HT-29 (cell line): ENCODE measurements at places on chromosomes 2 and 18.

GRCh38 chr18:79470547-79470946 lies 74.8 kb downstream of the NFATC1 start:
- DNase-seq = no peak

DNA sequence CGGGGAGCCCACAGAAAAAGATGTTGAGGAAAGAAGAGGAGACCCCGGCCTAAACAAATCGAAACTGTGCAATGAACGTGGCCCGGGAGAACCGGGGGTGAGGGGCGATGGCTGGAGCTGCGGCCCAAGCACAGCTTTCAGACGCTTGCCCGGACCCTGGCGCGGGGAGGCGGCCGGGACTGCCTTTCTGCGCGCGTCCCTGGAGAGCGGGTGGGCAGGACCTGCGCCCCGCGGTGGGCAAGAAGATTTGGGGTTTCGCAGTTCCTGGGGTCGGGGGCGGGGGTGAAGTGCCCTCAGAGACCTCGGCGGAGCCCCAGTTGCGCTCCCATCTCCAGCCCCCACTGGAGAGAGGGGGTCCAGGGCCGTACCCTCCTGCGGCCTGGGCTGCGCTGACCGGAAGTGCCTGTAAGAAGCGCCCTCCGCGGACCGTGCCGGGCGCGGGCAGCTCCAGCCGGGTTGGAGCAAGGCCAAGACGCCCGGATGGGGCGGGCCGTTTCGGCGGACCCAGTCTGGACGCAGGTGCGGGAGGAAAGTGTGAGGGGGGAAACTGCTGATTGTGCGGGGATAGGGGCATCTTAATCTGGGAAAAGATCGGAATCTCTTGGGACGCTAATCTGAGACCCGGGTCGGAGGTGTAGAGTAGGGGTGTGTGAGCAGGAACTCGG lies 11.6 kb downstream of the EN1 start:
- no peak for DNase-seq

DNA sequence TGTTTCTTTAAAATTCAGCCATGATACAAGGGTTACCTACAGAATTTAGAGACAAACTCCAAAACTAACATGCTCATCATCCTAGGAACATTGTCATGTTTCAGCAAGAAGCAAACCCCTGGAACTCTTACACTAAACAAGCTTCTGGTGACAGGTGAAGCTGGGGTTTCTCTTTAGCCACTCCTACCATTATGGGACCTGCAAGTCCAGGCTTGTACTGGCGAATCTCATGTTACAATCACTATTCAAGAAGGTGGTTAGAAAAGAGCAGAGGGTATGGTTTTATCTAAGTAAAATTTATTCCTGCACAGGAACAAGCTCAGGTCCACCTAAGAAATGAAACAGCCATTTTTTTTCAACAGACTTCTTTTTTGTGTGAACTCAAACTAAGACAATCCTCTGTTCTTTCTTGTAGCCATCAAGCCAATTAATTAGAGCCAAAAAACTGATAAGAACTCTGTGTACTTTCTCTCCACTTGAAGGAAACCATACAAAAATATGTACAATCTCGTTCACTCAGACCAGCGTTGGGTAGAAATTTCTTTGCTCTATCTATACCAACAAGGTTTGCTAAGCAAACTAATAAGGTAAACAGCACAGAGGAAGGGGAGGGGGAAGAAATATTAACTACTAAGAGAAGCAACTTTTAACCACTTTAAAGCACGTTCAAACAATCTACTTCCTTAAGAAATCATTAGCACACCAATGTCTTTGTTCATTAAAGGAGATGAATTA lies 63.3 kb upstream of the NEDD4L start:
- no peak for DNase-seq

- no peak for DNase-seq
Observed at GRCh38 chr2:71934595-71935261, 212.9 kb downstream of the CYP26B1 start.

DNA sequence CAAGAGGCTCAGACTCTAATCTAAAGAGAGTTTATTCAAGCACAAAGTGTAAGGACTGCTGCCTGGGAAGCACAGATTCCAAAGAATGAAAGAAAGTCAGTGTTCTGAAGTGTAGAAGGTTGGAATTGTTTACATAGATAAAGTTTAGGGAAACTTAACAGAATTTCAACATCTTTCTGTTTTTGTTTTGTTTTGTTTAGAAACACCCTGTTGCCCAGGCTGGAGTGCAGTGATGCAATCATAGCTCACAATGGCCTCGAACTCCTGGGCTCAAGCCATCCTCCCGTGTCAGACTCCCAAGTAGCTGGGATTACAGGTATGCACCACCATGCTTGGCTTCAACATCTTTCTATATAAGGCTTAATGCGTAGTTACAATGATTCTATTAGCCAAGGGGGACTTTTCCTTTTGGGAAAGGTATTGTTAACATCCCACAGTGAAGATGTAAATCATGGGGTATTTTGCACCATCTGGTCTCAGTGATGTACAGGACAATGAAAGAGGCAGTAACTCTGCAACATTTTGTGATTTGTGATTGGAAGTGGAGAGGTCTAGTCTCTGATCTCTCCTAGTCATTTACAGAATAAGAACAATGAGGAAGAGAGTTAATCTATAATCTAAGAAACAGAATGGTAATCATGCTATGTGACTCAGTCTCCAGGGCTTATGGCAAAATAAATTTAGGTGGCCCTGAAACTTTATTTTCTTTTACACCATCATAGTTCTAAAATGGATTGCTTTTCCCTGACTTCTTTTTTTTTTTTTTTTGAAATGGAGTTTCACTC lies 45.6 kb upstream of the MSH6 start:
- no peak for DNase-seq

DNA sequence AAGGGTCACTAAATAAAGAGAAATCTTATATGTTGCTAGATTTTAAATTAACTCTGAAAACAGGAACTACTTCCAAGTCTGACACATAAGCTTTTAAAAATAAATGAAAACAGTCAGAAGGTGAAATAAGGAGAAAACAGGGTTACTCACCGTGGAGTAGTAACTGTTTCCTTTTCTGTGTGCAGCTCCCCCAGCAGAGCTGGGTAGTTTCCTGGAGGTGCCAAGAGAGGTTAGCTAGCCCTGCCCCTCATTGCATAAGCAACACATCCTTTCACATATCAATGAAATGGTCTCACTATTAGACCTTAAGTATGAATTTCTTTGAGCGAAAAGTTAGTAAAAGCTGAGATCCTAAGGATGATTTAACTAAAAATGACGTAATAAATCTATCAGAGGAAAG lies 54.0 kb upstream of the GPR75 start:
- DNase-seq = no peak

GRCh38 chr18:49076654-49077166 lies 125.9 kb upstream of the SMAD7 start:
- DNase-seq = no peak

DNA sequence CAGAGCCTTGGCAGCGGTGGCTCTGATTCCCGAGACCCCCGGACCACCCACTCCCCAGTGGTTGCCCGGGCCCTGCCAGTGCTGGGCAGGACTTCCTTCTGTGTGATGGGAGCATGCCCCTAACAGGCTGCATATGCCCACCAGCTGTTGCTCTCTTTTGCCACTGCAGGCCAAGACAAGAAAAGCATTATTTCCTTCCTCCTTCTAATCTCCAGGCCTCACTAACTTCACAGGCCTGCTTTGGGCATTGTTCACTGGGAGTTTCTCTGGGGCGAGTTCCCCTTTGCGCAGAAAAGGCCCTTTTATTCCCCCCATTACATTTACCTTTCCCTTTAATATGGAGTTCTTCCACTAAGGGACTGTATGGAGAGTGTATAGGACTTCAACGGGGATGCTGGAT lies 249.1 kb upstream of the SIX2 start:
- no peak for DNase-seq

- no peak for DNase-seq
Observed at GRCh38 chr18:11842562-11842961, 8.7 kb upstream of the CHMP1B start.

DNA sequence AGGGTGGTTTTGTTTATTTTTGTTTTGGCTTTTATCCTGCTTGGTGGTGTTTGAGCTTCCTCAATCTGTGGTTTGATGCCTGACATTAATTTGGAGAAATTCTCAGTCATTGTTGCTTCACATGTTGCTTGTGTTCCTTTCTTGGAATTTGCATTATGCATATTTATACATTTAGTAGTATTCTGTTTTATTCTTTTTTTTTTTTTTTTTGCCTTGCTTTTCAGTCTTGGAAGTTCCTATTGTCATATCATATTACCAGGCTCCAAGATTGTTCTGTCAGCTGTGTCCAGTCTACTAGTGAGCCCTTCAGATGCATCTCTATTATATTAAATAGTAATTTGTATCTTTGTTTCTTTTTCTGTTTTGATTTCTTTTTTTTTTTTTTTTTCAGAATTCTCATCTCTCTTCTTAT lies 77.0 kb downstream of the EPC2 start:
- peak; percentile 9 for DNase-seq

DNA sequence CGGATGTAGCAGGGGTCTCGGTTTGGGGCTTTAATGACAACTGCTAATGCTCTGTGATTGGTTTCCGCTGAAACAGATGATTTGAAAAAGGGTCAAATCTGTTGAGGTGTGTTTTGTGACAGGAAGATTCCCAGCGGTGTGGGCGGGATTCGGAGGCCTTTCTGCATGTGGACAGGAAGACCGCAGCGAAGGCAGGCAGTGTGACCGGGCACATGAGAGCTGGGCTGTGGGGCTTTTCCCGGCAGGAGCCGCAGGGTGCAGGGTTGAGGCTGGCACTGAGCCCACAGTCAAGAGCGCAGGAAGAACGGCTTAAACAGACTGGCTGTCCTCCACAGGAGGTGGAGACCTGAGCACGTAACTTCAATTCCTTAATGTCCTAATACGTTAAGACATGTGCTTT lies 180.0 kb upstream of the TPO start:
- no peak for DNase-seq

- DNase-seq = no peak
Observed at GRCh38 chr2:113799375-113799774, 42.9 kb upstream of the SLC35F5 start.

DNA sequence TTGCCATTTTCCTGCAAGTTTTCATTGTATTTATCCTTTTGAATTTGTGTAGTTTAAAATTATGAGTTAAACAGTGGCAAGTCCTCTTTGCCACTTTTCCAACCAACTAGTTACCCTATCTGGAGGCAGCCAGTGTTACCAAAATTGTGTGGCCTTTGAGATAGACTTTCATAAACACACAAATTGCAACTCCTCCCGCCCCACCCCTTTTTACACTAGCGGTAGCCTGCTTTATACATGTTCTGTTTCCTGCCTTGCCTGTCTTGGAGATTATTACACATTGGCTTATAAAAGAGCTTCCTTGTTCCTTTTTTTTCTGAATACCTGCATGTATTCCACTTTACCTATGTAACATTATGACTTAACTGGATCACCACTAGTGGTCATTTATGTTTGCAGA lies 56.5 kb downstream of the RPIA start:
- DNase-seq = no peak

DNA sequence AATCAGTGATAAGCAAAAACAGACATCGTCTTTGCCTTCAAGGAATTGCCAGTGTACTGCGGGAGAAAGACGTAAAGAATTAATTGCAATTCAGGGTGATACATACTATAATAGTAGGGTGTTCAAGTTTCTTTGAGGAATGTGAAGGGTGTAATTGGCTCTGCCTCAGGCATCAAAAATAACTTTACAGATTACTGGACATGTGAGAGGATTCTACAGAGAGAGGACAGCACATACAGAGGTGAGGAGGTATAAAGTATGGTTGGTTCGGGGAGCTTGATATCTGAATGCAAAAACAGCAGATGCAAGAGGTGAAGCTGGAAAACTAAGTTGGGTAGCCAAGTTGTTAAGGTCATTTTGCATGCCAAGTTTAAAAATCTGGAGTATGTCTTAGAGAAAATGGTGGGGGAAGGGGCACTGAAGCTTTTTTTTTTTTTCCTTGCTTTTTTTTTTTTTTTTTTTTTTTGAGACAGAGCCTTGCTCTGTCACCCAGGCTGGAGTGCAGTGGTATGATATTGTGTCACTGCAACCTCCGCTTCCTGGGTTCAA lies 227.5 kb upstream of the FOSL2 start:
- DNase-seq = no peak

GRCh38 chr2:137857881-137858280 lies 106.4 kb upstream of the HNMT start:
- no peak for DNase-seq

- DNase-seq = no peak
Observed at GRCh38 chr18:77032181-77032701, 100.3 kb downstream of the MBP start.

DNA sequence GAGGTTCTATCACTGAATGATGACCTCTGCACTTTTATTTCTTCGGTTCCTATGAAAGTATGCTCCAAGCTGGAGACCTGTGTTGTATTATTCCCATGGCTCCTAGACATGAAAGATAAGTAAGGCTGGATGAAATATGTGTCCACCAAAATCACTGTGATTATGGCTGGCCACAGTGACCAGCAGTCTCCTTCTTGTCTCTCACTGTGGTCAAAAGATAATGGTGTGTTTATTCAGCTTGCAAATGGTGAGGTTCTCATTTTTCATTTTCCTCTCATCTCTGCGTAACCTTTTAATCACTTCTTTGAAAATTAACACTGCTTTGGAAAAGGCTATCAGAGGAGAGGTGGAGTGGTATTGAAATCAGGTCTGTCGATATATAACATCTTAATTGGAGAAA lies 107.8 kb upstream of the DAPL1 start:
- no peak for DNase-seq

GRCh38 chr18:24628326-24628725 lies 167.9 kb downstream of the HRH4 start:
- no peak for DNase-seq

DNA sequence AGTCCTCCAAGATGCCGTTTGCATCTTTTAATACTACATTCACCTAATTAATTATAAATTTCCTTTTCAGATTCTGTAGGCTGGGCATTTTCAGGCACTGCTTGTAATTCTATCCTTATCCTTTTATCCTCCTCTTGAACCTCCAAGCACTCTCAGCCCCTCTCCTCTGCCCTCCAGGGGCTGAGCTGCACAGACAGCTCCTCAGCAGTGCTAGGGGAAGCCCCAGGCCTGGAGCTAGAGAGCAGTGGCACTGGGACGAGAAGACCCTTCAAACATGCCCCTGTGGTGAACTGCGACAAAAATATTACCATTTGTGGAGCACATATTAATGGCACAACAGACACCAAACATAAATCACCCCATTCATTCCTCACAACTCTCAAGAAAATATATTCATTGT lies 32.9 kb downstream of the CFAP210 start:
- no peak for DNase-seq

GRCh38 chr2:160194946-160195345 lies 5.1 kb downstream of the ITGB6 start:
- no peak for DNase-seq

- no peak for DNase-seq
Observed at GRCh38 chr2:168993538-168993937, 37.6 kb downstream of the ABCB11 start.

- DNase-seq = no peak
Observed at GRCh38 chr18:60019463-60019840, 119.7 kb downstream of the PMAIP1 start.

DNA sequence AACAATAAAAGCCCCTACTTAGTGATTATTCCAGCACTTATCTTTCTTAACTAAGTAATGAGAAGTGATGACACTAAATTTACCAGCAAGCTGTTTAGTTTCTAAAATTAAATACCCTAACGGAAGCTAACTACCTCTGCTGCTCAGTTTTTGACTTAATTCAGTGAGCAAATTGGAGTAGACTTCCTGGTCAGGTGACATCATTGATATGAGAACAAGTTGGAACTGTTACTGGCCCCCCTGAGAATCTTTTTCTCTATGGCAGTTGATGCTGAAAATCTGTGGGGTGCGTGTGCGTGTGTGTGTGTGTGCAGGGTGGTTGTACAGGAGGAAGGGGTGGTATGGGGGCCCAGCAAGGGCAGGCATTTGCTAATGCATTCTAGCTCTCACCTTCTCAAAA lies 35.5 kb upstream of the BMP10 start:
- no peak for DNase-seq

GRCh38 chr18:48548011-48548771 lies 9.4 kb downstream of the CTIF start:
- peak; percentile 40 for DNase-seq
